ENCODE measurements at places on chromosomes 5 and 9. TPM values are rescaled to one million over a fixed set of nuclear protein-coding genes. Genes with fewer than 3 reads are reported as not detected.
A peak's percentile ranks its signal among the peaks of the same experiment; 100 is the strongest.

- H3K36me3 ChIP-seq: peaks cover 93% of the 10 kb centered on the region
- H3K27me3 ChIP-seq: no peaks in the 10 kb centered on the region
- no peak overlapping the region for H3K27ac ChIP-seq
- peaks cover 2% of the 10 kb centered on the region for H3K4me1 ChIP-seq
These were observed 212.4 kb downstream of the RFK start for GRCh38 chr9:76181781-76182180.

DNA sequence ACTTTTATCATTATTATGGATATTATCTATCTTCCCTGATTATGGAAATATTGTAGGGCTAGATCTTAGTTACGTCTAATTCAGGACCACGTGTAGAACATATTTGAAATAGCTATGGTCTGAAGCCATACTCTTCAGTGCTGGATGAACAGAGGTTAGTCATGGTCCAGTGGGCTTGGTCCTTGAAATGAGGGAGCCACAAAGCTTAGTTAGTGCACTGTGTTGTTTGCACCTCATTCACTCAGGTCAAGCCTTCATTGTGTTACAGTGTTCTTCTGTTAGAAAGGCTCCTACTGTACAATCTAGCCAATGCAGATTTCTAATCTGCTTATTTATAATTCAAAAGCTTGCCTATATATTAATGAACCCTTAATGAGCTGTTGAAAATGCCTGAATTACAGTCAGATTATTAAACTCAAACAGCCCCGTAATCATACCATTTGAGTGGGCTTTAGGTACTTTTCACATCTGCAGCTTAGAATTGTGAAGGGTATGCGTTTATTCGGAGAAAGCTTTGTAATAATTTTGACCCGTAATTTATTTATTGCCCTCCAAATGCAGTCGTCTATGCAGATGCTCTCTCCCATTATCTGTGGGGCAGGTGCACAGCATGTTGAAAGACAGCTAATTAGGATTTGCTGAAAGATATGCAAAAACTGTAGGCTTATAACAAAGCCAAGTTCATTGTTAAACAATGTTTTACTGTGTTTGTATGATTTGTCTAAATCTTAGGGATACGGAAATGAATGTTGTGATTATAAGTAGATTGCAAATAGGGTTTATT lies 164.9 kb downstream of the PBX3 start:
- no peak overlapping the region for H3K27ac ChIP-seq
- no peaks in the 10 kb centered on the region for H3K27me3 ChIP-seq
- DNase-seq: no peak
- H3K4me1 ChIP-seq: no peaks in the 10 kb centered on the region

- H3K4me3 ChIP-seq: peak overlapping the region; percentile 65
- H3K27me3 ChIP-seq: no peaks in the 10 kb centered on the region
- no peak for DNase-seq
- H3K27ac ChIP-seq: peak overlapping the region; percentile 88
- H3K4me1 ChIP-seq: peaks cover 77% of the 10 kb centered on the region
These were observed 3.4 kb downstream of the CEMIP2 start for GRCh38 chr9:71764891-71765290.

DNA sequence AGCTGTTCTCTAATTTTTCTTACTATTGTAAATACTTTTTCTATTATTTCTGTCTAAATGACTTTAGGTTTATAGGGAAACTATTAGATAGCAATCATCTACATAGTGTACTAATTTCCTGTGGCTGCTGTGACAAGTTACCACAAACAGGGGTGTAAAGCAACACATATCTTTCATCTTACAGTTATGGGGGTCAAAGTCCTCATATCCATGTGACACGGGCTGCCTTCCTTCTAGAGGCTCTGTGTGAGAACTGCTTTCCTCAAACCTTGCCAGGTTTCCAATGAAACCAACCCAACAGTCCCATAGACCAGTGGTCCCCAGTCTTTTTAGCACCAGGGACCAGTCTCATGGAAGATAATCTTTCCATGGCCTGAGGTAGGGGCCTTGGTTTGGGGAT lies 189.1 kb downstream of the ROR2 start:
- H3K36me3 ChIP-seq: no peaks in the 10 kb centered on the region
- no peak overlapping the region for H3K27ac ChIP-seq
- H3K27me3 ChIP-seq: peaks cover 4% of the 10 kb centered on the region
- no peaks in the 10 kb centered on the region for H3K4me1 ChIP-seq

DNA sequence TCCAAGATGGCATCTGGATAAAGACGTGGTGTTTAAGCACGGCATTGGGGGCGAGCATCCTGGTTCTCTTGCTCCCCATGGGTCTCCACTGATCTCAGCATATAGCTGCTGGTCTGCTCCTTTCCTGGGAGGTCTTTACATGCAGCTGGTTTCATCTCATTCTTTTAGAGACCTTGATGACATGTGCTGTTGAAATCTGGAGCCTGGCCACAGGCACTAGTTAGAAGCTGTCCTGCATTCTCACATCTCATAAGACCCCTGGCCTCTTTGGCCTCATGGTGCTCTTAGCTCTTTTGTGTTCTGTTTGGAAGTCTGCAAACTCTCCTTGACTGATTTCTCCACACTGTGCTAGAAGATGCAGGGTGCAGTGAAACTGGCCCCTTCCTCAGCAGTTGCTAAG lies 113.0 kb downstream of the SMARCA2 start:
- peaks cover 66% of the 10 kb centered on the region for H3K4me1 ChIP-seq
- peaks cover 25% of the 10 kb centered on the region for H3K36me3 ChIP-seq
- no peaks in the 10 kb centered on the region for H3K27me3 ChIP-seq
- no peak for DNase-seq
- H3K4me3 ChIP-seq: no peak overlapping the region

GRCh38 chr9:127788337-127789011 lies 2.6 kb downstream of the CDK9 start:
- H3K36me3 ChIP-seq: no peaks in the 10 kb centered on the region
- no peak overlapping the region for H3K27ac ChIP-seq
- no peak for DNase-seq
- no peaks in the 10 kb centered on the region for H3K27me3 ChIP-seq

Gene LOX
- not detected for total RNA-seq

- H3K36me3 ChIP-seq: peaks cover 3% of the 10 kb centered on the region
- H3K27me3 ChIP-seq: no peaks in the 10 kb centered on the region
- H3K27ac ChIP-seq: no peak overlapping the region
- peaks cover 7% of the 10 kb centered on the region for H3K4me1 ChIP-seq
These were observed 16.9 kb downstream of the SEMA6A start for GRCh38 chr5:116557669-116558271.

- H3K4me1 ChIP-seq: peaks cover 83% of the 10 kb centered on the region
- H3K27ac ChIP-seq: peak overlapping the region; percentile 81
- DNase-seq: no peak
- H3K4me3 ChIP-seq: no peak overlapping the region
- no peaks in the 10 kb centered on the region for H3K36me3 ChIP-seq
- H3K27me3 ChIP-seq: no peaks in the 10 kb centered on the region
These were observed 3.4 kb downstream of the SMIM3 start for GRCh38 chr5:150781706-150782614.

- no peak overlapping the region for H3K4me3 ChIP-seq
- no peak overlapping the region for H3K27ac ChIP-seq
- H3K4me1 ChIP-seq: peaks cover 20% of the 10 kb centered on the region
- DNase-seq: peak; percentile 51
- no peaks in the 10 kb centered on the region for H3K36me3 ChIP-seq
- peaks cover 34% of the 10 kb centered on the region for H3K27me3 ChIP-seq
These were observed 1.9 kb upstream of the FIBCD1 start for GRCh38 chr9:130940693-130941576.

GRCh38 chr5:39119404-39120051 lies 45.3 kb upstream of the RICTOR start:
- H3K4me1 ChIP-seq: peaks cover 15% of the 10 kb centered on the region
- no peak overlapping the region for H3K4me3 ChIP-seq
- H3K36me3 ChIP-seq: peaks cover 22% of the 10 kb centered on the region
- no peak overlapping the region for H3K27ac ChIP-seq
- no peaks in the 10 kb centered on the region for H3K27me3 ChIP-seq

Measured in naive thymus-derived CD8-positive, alpha-beta T cell (primary cell).